ENCODE measurements at places on chromosomes 1 and 21.

GRCh38 chr1:88466899-88467580, 217.0 kb upstream of the PKN2 start:
- DNase-seq = no peak

- no peak for DNase-seq
Observed at GRCh38 chr1:220962031-220962751, 82.9 kb downstream of the HLX start.

- DNase-seq = no peak
Observed at GRCh38 chr1:38028105-38028591, 15.6 kb downstream of the UTP11 start.

- DNase-seq = no peak
Observed at GRCh38 chr1:184457500-184457899, 70.7 kb downstream of the C1orf21 start.

DNA sequence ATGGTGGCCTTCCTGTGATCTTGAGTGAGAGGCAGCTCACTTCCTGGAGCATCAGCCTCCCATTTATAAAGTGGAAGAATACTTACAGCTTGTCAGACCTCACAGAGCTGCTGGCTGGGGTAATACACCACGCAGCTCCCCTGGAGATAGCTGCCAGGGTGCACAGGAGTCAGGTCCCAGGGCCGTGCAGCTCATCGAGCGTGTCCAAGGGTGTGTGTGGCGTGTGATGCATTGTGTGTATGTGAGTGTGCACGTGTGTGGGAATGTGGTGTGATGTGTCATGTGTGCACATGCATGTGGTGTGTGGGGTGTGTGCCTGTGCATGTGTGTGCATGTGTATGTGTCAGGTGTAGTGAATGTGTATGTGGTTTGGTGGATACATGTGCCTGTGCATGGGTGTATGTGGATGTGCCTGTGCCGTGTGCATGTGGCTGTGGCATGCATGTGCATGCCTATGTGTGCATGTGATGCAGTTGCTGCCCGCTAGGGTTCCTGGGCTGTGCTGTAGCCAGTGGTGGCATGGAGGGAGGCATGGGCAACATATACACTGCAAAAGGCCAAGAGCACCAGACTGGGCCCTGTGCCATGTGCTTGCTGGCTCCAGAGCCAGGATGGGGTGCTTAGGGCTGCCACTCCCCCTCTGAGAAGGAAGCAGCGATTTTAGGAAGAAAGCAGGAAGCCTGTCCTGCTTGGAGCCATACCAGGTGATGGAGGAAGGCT, 24.6 kb downstream of the WNT3A start:
- DNase-seq = no peak

DNA sequence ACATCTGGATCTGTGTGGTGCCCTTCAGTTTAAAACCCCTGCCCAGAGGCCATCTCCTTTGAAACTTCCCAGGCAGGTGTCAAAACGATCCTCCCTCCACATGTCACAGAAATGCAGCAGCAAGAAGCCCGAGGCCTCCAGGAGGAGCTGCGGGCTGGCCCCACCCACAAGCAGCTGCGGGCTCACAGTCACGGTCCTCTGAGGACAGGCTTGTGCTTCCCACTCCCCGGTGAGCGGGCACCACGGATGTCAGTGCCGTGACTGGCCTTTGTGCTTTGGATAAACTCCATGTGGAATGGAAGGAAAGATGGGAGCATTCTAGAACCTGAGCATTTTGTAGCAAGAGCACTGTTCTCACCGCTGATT, 65.8 kb downstream of the SIK1 start:
- DNase-seq = no peak

GRCh38 chr1:227901906-227902640, 45.7 kb downstream of the WNT9A start:
- no peak for DNase-seq

DNA sequence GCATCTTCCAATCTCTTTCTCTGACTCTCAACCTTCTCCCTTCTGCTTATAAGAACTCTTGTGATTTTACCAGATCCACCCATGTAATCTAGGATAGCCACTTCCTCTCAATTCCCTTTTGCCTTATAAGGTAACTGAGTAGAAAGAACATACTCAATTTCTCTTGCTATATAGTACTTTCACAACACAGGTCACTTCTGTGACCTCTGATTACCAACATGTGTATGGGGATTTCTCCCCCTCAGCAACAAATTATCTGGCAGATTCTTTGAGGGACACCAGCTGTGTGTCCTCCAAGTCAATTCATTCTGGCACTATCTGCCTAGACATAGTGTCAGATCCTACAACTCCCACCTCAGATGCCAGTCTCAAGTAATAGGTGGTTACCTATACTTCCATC, 62.5 kb downstream of the IL23R start:
- DNase-seq = no peak

DNA sequence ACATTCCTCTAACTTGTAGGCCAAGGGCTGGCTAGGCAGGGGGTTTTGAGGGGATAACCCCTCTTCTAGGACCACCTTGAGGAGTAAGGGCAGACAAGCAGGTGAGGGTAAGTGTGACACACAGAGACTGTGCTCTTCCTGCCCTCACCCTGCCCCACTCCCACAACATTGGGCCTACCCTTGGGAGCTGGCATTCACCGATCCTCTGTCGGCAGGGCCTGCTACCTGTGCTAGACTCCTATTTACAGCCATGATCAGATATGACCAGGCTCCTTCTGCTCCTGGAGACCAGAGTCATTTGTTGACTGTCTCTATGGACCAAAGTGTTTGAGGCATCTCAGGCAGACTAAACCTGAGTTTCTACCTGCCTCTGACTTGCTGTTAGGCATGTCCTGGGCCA, 68.3 kb downstream of the SYF2 start:
- DNase-seq = no peak

DNA sequence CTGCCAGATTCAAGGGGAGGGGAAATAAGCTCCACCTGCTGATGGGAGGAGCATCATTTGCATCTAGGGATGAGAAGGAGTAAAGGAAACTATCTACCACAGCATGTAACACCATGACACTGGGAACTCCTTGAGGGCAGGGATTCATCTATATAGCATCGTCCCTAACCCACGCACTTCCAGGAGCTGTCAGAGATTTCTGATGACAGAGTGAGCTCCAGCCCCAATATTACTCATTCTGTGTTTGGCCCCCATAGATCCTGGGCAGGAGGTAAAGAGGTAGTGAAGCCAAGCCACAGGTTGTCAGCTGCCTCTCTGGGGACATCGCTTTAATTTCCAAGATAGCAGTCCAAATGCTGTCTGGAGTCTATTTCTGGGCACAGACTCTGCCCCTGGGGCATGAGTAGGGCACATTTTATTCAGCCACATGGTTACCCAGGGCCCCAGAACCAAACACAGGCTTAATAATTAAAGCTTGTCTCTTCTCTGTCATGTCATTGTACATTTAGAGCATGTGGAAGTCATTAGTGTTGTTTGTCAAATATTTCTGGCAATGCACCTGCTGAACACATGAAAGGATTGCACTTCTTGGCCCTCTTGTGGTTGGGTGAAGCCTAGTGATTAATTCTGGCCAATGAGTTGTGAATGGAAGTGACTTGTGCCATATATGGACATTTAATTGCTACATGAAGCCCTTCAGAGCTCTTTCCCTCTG, 105.9 kb upstream of the POU3F1 start:
- no peak for DNase-seq

GRCh38 chr1:61674221-61674620, 50.7 kb downstream of the TM2D1 start:
- DNase-seq = peak; percentile 57

- no peak for DNase-seq
Observed at GRCh38 chr1:61170328-61171238, 88.2 kb downstream of the NFIA start.

DNA sequence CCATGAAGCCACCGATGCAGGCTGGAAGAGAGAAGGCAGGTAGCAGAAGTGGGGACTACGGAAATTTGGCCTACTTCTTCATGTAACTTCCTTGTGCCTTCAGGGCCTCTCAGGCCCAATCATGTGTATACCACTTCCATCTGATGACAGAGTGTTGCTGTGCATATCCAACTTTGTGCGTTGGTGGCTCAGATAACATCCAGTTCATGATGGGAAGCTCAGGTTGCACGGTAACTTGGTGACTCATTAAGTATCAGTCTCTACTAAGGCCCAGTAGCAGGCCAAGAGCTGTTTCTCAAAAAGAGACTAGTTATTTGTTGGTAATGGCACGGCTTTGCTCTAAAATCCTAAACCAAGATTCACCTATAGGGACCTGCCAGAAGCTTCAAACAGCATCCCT, 117.6 kb downstream of the LTN1 start:
- DNase-seq = no peak

- no peak for DNase-seq
Observed at GRCh38 chr21:19246018-19246417, 842.4 kb upstream of the TMPRSS15 start.

DNA sequence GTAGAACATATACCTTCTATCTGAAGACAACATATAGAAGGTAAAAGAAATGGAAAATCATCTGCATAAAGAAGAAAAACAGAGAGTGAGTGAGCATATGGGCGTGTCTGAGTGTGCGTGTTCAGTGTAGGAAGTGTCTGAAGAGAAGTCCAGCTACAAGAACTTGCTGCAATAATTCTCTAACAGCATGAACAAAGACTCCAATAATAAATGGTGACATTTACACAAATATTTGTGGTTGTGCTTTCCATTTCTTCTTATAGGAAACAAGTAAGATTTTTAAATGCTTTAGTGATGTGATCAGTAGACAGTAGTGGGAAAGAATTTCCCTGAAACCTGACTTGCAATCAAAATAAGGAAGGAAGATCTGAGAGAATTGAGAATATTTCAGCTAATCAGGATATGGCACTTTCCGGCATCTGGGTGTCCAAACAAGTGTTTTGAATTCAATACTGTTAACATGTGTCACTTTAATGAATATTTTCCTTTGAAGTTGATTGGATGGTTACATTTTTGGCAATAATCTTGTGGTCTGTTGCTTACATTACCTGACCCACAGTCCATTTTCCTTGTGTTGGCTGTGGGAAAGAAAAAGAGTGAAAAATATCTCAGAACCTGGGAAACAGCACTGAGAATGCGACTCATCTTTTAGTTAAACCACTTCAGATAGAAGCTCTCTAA, 154.0 kb downstream of the TGFB2 start:
- no peak for DNase-seq

- no peak for DNase-seq
Observed at GRCh38 chr1:74426208-74426937, 86.0 kb downstream of the LRRC53 start.

DNA sequence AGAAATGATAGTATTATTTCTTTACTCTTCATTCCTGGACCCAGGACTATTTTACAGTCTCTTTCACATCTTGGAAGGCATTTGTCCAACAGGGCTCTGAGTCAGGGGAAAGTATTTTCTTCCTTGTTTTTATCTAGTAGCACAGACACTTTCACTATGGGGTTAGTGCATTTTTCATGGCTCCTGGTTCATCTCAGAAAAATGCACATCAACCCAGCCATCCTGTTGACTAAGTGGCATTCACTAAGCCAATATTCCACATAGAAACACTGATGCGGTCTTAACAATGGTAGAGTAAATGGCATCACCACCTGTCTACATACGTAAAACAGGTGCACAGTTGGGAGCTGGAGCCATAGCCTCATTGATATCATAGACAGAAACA, 87.4 kb upstream of the C1orf21 start:
- DNase-seq = no peak

DNA sequence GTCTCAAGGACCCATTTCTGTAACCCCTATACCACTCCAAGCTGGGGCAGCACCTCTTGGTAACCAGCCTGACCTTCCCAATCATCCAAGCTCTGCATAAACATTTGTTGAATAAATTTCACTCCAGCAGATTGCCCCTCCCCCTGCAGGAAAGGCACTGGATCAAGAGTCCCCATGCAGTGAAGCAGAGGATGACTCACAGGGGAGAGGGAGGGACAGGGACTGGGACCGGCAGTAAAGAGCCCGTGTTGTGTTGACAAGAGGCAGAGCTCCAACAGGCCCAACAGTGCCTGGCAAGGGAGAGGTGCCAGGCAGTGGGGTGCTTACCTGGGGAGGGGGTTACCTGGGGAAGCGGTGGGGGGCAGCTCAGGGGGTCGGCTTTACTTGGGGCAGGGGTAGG, 32.3 kb downstream of the SLC9A1 start:
- DNase-seq = no peak

DNA sequence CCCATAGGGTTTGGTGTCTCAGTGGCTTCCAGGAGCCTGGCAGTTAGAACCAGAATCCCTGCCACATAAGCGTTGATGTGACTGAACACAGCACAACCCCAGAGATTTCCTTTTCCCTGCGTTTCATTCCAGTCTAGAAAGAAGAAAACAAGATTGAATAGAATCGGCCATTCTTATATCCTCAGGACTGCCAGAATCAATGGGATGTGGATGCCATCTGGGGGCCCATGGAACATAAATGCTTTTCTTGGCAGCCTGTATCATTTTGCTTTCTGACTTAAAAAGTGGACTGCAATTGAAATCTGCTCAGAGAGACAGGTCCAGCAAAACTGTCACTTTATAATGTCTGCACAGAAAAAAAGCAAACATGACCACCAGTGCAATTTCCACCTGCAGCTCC, 80.3 kb downstream of the DISC1 start:
- DNase-seq = no peak

DNA sequence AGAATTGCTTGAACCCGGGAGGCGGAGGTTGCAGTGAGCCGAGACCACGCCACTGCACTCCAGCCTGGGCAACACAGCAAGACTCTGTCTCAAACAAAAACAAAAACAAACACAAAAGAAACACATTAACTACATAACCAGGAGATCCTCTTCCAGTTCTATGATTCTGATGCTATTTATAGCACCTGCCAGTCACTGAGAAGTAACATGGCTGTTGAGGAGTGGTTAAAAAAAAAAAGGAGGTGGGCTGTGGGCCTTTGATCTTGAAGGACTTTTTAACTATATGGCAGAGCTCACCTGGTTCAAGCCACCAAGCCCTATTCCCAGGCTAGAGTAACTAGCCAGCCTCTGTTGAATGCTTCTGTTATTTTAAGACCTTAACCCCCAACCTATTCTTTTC, 148.8 kb downstream of the ZBTB18 start:
- DNase-seq = no peak

- DNase-seq = no peak
Observed at GRCh38 chr1:167052389-167052788, 37.8 kb downstream of the GPA33 start.

DNA sequence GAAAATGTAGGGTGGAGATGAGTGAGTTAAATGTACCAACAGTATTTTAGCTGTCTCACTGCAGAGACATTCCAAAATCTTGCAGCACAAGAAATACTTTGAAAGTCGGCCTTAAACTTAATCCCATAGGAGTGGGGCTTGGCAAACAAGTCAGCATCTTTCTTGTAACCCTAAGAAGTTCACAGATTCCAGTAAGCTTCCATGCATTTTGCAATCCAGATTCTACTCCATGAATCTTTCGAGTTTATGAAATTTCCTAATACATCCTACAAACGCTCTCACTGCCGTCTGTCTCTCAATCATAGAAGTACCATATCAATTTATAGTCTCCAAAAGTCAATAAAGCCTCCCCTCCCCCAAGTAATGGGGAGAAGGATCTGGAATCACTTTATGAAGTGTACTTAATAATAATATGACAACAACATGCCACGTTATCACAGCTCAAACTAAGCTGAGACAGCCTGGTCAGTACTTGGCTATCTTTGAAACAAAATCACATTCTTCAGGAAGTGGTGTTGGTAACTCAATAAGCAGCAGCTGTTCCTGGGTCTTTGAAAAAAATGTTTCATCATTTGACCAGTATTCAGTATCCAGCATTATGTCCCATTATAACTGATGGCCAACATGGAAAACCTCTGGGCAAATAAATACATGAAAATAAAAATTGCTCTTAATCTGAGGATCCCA, 317.4 kb upstream of the RUNX1 start:
- no peak for DNase-seq
